LHCN-M2 (cell line): ENCODE measurements at places on chromosomes 3 and 15. TPM values are rescaled to one million over a fixed set of nuclear protein-coding genes. Genes with fewer than 3 reads are reported as not detected.
A peak's percentile ranks its signal among the peaks of the same experiment; 100 is the strongest.

LMOD3 gene
- total RNA-seq = 0.90 and 4.6 TPM in 2 replicates

DNA sequence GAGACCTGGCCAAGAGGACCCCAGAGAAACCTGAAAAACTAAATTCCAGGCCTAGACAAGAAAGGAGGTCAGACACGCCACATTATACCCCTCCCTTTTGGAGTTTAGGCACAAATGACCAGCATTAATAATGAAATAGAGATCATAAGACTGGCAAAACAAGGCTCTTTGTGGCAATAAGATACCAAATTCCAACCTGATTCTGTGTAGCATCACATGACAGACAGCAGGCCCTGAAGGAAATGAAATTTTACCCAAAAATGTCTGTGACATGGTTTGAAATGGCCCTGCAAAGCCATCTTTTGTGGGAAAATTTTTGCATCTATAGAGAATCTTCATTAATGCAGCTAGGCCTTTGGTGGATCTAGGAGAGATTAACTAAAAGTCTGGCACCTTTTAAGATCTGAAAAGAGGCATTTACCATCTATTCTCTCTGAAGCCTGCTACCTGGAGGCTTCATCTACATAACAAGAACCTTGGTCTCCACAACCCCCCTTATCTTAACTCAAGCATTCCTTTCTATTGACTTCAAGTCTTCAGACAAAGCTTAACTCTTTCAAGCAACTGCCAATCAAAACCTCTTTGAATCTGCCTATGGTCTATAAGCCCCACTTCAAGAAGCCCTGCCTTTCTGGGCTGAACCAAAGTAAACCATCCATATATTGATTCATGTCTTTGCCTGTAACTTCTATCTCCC lies 8.0 kb downstream of the FAM174B start:
- no peak for DNase-seq

GRCh38 chr3:196073255-196073753 lies 8.6 kb downstream of the TFRC start:
- peak; percentile 62 for DNase-seq

WNT5A gene
- total RNA-seq = 173 and 180 TPM in 2 replicates

- no peak for DNase-seq
These were observed 154.3 kb downstream of the RBPMS2 start for GRCh38 chr15:64621056-64621455.

DNA sequence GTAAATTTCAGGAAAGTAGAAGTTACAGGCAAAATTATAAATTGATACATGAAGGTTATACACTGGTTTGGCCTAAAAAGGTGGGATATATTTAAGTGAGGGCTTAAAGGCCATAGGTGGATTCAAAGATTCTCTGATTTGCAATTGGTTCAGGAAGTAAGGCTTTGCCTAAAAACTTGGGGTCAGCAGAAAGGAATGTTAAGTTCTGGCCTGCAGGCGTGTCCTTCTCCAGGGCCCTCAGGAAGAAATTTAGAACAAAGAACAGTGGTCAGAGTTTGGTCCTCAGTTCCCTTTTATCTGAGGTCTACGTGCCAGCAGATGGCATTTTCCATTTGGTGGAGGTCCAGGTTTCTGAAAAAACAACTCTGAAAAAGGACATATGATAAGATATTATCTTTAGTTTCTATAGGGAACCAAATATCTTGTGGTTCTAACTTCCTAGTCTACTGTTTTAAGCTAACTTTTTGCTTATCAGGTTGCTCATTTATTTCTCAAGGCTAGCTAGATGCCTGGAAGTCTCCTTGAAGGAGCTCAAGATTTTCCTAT lies 40.5 kb downstream of the SCN11A start:
- DNase-seq = no peak

DNA sequence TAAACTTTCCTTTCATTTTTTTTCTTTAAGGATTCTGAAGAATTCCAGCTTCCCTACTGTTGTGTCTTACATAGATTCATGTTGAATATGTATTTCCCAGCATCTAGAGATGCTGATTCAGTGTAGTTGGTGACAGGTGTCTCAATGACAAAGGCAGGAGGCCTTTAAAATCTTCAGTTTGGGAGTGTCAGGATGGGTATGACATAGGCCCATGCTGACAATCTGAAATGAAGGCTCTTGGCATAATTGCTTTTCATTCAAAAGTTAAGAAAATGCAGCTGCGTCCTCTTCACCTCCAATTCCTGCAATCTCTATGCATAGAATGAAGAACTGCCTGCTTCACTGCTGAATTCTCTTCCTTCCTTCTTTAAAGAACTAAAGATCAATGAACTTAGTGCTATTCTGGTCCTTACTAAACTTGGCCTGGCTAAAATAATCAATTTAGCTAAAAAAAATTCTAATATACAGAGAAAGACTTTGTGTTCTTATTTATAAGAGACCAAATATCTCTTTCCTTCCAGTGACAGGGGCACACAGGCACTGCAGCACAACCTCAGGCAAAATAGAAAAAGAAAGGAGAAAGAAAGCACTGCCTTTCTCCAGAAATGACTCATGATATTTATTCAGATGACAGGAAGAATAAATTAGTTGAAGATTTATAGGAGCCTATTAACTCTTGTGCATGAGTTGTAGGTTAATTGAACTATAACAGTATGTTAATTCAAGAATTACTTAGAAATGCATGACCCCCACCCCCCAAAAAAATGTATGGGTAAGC lies 152.6 kb upstream of the GBE1 start:
- DNase-seq = no peak

THPO gene
- not detected in 2 replicates for total RNA-seq

DNA sequence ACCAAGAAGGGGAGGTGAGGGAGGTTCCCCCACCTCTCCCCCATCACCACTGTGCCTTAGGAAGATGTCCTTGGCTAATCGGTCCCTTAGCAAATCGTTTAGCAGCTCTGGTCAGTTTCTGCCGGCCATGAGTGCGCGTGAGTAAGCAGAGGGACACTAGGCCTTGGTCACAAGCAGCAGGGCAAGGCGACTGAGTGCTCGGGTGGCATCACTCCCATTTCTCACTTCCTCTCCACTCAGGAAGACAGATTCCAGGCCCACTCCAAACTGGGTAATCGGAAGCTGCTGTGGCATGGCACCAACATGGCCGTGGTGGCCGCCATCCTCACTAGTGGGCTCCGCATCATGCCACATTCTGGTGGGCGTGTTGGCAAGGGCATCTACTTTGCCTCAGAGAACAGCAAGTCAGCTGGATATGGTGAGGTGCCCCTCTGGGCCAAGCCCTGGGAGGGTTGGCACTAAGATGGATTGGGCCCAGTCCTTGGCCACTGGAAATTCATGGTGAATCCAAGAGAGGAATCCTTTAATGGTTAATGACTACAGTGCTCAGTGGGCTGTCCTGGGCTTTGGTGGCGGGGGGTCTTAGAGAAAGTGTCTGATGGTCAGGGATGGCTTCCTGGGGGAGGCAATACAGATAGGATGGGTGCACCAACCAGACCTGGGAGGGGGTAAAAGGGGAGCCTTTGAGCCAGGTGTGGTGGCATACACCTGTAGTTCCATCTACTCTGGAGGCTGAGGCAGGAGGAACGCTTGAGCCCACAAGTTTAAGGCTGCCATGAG lies 4.0 kb downstream of the PARP3 start:
- no peak for DNase-seq

DNA sequence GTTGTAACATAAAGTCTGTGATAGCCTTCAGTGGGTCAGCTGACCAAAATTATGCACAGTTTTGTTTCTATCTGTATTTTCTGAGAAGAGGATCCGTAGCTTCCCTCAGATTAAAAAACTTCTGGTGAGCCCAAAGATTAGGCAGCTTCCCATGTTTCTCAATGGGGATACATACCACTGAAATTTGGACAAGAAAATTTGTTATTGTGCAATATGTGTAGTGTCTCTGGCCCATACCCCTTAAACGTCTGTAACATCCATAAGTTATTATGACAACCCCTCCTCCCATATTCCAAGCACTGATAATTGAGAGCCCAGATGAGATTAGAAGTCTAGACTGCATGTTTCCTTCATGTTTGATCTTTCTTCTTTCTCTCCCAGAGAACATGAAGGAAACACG lies 1.9 kb upstream of the MITF start:
- no peak for DNase-seq

SPATA12 gene
- 0.11 and 0.32 TPM in 2 replicates for total RNA-seq

DNA sequence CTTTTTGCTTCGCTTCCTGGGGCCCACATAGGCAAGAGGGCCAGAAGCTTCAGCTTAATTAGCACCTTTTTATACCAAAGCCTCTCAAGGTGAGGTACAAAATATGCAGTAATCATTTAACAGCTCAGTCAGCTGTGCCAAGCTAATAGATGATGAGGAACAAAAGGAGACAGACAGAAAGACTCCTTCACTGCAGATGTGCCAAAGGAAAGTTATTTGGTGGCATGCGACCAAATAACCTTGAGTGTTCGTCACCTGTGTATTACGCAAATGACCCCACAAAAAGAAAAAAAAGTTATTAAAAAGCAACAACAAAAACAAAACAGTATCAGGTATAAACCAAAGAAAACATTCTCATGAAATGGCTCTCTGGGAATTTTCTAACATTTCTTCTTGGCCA lies 325.8 kb upstream of the IGF1R start:
- DNase-seq = no peak

EPM2AIP1 gene
- 11.8 and 17.2 TPM in 2 replicates for total RNA-seq

NANOGP8 gene
- total RNA-seq = 0.29 TPM in 1 of 2 replicates, not detected in the other

IL5RA gene
- total RNA-seq = not detected in 2 replicates

OR5K2 gene
- total RNA-seq = not detected in 2 replicates

FETUB gene
- total RNA-seq = 0.06 TPM in 1 of 2 replicates, not detected in the other

KLHL40 gene
- 0.06 TPM in 1 of 2 replicates, not detected in the other for total RNA-seq

NMD3 gene
- 43.2 and 53.2 TPM in 2 replicates for total RNA-seq

DLEC1 gene
- 0.13 TPM in 1 of 2 replicates, not detected in the other for total RNA-seq
